Cortex of kidney (tissue), 1 donor: ENCODE measurements at places on chromosomes 1 and 21.

DNA sequence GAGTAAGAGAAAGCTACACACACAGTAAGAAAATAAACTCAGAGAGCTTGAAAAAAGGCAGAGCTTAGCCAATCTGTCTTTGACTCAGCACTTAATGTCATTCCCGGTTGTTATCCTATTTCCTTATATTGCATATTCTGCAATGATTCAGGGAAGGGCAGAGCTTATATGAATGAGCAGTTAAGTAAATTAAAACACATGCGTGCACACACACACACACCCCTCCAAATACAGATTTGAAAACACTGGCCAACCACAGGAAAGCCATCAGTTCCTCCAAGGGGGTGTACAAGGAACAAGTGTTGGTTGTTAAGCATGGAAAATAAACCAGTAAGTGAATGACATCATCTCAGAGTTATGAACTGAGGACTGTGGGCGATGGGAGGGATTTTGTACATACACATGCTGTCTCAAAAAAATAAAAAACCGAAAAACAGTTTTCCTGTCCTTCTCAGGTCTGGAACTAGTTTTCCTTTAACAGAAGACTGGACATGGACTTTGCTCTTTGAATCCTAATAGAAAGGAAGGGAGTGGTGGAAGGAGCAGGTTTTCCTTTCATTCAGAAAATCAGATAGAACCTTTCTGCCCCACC is 1.0 kb downstream of the IQGAP3 start:
- DNase-seq = no peak

DNA sequence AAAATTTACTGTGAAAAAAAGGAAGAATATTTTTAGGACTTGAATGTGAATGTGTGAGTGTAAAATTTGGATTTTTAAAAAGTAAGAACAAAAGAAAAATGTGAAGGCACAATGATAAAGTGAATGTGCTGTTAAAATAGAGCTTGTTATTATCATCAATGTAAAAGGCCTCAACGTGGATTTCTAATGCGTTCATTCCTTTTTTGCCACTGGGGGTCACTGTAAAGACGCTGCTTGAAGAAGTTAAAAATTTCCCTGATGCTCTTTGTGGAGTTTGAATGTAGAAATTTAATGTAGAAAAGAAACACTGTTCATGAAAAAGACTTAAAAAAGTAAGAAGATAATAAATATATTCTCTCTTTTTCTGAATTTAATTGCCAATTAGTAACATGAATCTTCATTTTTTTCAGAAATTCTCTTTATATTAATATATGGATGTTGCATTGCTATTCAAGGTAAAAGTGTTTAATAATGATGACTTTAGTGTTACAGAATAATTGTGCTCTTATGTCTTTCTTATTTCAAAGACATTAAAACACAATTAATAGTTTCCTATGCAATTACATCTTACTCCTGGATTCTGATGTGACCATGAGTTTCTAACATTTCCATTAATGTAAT is 161.5 kb downstream of the DNM3 start:
- no peak for DNase-seq

- no peak for DNase-seq
These were observed 55.3 kb upstream of the RCC1 start for GRCh38 chr1:28450561-28450960.

DNA sequence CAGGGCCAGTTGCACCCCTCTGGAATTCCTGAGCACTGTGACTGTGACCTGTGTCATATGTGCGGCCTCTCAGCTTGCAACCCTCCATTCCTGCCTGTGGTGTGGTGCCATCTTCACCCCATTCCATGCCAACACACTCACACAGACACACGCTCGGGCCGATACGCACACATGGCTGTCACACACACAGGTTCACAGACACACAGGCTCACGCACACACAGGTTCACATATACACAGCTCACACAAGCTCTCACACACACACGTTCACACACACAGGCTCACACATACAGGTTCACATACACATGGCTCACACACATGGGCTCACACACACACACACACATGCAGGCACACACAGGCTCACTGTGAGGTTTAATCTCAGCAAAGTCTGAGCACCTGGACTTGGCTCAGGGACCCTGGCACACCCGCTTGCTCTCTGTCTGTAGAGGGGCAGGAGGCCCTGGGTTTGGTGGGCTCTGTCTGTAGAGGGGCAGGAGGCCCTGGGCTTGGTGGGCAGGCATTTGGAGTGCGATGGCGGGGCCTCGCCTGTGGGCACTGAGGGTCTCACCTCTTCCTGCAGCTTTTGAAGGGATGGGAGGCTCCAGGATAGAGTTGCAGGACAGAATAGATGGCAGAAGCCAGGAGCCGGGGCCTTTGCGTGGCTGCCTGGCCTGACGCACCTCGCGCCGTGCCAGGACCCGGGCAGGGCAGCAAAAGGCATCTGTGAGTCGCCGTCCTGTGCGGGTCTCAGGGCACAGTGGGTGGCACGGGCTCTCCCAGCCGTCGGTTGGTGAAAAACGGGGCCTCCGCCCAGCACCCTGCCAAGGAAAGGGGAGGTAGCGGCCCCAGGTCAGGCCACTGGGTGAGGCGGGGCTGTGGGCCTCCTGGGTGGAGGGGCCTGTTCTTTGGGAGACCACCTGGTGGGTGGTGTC is 17.1 kb downstream of the COL18A1 start:
- no peak for DNase-seq

GRCh38 chr1:1109743-1110142 is 6.1 kb downstream of the C1orf159 start:
- DNase-seq = no peak
